ENCODE measurements at places on chromosomes 3 and 15.

GRCh38 chr3:33063651-33064051 lies 33.3 kb downstream of the GLB1 start:
- DNase-seq = no peak

- DNase-seq = peak; percentile 40
Measured at GRCh38 chr3:169103951-169104941, 559.3 kb downstream of the MECOM start.

GRCh38 chr3:113659101-113659541 lies 37.3 kb downstream of the USF3 start:
- no peak for DNase-seq

- DNase-seq = no peak
Measured at GRCh38 chr15:92861742-92862141, 38.4 kb upstream of the CHD2 start.

DNA sequence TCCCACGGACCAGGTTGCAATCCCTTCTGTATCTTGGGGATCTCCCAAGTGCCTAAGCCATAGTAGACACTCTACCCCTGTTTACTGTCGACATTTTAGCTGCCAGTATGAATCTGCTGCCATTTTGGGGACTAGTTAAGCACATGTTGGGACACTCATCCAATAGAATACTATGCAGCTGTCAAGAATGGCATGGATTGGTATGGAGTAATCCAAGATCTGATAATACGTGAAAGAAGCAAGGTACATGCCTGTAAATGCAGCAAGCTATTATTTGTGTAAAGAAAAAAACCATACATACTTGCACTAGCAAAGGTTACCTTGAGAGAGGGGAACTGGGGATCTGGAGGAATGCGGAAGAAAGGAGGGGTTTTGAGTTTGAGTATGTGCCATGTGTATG lies 129.3 kb downstream of the SMAD6 start:
- no peak for DNase-seq

GRCh38 chr15:93312891-93313486 lies 224.0 kb upstream of the RGMA start:
- no peak for DNase-seq

GRCh38 chr3:83655083-83655482 lies 1303.7 kb upstream of the CADM2 start:
- DNase-seq = no peak

- no peak for DNase-seq
Measured at GRCh38 chr3:184927796-184928315, 115.9 kb downstream of the VPS8 start.

DNA sequence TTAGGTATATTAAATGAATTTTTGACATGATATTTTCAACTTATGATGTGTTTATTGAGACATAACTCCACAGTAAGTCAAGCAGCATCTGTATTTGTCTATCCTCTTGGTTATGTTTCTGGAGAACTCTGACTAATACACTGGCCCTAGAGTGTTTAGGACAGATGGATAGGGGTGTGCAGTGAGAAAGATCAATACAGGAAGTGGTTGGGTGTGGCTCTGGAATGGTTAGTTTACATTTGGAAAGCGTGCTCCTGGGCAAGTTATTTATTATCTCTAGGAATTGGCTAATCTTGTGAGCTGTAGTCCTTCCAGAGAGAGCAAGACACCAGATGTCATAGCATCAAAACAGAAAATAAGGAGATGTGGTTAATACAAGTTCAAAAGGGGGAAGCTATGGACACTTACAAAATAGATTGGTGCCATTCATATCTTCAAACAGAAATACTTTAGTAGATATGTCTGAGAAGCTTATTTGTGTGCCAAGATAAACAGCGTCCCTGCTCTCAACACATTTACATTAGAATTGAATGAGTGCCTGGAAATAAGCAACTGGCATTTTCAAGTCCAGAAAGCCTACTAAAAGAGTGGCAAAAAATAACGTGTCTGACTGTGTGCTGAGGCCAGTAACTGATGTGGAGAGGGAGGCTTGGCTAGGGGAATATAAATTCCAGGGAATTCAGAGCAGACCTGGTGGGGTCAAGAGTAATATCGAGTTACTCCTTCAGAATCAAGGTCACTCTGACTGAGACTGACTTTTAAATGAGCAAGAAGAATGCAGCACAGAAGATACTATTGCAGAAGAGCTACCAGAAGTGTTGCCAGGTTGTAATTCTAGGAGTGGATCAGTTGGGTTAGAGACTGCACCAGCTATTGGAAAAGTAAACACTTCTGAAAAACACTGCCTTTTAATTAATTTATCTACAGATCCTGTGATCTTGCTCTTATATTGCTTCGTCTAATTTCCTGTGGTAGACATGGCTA lies 33.4 kb upstream of the PLAAT1 start:
- DNase-seq = no peak

DNA sequence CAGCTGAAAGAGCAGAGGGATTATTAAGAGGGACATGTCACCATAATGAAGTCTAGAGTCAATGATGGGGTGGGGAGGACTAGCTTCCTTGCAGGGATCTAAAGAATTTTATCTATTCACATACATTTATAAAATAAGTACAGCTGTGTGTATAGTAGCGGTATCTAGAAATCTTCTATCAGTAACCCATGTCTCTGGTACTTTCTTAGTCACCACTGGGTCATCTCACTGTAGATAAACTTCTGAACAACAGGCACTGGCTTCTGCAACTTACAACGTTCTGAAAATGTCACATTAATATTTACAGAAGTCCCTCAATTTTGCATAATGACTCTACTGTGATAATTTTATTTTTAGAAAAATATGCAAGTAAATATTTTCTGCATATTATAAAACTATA lies 401.7 kb downstream of the TBC1D5 start:
- DNase-seq = no peak

DNA sequence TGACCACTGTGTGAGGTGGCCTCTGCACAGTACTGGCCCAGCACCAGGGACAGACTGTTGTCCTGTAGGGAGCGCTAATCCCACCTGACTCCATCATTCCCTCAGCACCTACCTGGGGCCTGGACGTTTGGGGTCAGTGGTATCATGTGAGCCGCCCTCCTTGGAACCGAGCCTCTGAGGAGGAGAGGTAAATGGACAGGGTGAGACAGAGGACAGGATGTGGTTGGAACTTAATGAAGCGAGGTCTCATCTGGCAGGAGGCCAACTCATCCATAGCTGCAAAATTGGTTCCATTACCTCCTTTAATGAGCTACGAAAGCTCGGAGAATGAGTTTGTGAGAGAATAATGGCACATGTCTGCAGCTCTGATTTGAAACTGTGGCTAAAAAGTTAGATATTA lies 13.9 kb downstream of the MAPKAPK3 start:
- DNase-seq = no peak

GRCh38 chr3:3499987-3500386 lies 299.2 kb upstream of the LRRN1 start:
- no peak for DNase-seq

GRCh38 chr15:42084465-42085235 lies 9.7 kb downstream of the PLA2G4D start:
- DNase-seq = no peak

GRCh38 chr15:77386626-77387025 lies 33.3 kb downstream of the PEAK1 start:
- DNase-seq = no peak

- DNase-seq = no peak
Measured at GRCh38 chr15:98753726-98754656, 105.7 kb downstream of the IGF1R start.

- DNase-seq = no peak
Measured at GRCh38 chr3:136068708-136069107, 103.2 kb downstream of the PPP2R3A start.

DNA sequence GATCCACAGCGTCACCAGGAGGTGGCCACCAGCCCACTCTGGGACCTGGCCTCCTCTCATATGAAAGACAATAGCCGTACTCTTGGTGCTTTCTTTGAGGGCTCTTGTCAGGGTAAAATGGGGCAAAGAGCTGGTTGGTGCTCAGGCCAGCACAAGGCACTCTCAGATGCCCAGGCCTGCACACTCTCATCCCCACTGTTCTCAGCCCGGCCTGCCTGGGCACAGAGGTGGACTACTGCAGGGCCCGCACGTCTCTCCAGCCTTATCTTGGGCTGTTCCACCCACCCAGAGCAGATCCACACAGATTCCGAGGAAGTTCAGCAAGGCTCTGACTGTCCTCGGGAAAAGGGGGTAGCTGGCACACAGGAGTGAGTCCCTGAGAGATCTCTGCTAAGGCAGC lies 122.8 kb upstream of the PRR20G start:
- DNase-seq = no peak

DNA sequence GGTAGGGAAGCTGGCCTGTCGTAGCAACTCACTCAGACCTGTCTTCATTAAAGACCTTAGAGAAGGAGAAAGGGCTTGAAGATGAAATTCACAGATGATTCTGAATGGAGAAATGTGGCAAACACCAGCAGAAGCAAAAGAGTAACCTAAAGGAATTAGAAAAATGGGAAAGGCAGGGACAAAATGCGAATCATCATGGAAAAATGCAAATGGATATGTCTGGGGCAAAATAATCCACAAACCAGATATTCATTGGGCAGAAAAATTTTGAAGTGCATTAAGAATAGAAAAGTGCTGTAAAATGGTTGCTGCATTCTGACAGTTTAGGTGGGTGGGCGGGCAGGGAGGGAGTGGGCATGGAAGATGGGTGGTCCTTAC lies 156.9 kb upstream of the RASGRP1 start:
- DNase-seq = no peak

DNA sequence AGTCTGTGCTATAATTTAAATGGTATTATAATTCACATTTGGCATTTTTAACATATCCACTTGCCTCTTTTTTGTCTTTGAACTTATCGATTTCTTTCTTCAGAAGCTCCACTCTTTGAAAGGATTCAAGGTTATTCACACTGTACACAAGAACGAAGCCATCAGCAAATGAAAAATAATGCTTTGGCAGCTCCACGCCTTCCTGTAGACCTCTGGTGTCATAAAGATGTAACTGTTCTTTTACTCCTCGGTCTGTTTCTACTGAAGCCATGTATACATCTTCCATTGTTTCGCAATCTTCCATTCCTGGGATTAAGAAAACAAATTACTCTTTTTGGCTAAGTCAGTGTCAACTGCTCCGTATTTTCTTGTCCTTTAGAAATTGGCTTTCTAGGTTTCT lies 16.0 kb downstream of the NKIRAS1 start:
- DNase-seq = no peak

DNA sequence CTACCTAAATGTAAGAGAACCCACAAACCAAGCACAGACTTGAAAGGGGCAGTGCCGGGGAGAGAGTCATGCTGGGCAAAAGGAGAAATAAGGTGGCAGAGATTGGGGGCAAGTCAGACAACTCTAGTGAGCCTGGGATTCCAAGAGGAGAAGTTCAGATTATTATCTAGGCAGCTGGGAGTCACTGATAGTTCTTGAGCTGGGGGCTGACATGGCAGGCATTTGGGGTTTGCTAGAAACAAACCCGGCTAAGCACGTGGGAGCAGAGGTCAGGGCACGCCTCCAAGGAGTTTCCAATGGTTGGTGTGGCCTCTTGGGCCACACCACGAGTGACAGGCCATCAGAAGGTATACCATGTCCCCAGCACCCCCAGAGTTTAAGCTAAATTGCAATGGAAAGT lies 27.6 kb downstream of the SLC6A6 start:
- DNase-seq = no peak

DNA sequence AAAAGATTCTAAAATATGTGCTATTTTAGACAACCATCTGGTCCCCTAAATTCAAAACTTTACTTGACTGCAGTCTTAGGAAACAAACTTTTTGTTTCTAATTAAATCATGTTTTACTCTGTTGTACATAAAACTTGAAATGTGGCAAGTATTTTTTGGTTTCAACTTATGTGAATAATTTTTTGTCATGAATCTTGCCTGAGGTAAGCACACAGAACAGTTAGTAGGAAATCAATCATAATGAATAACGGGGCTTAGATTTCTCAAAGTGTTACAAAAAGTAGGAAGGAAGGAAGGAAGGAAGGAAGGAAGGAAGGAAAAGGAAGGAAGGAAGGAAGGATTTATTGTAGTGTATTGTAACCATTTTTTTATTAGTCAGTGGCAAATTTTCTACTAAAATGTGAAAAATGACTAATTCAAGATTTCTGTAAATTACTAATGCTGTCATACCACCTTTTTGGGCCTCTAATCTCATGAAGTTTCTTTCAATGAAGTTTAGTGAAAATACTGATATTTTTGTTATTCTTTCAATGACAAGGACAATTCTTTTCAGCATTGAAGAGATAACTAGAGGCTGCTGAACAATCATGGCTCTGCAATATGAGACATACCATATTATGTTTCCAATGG lies 1689.2 kb downstream of the OTOL1 start:
- DNase-seq = no peak

DNA sequence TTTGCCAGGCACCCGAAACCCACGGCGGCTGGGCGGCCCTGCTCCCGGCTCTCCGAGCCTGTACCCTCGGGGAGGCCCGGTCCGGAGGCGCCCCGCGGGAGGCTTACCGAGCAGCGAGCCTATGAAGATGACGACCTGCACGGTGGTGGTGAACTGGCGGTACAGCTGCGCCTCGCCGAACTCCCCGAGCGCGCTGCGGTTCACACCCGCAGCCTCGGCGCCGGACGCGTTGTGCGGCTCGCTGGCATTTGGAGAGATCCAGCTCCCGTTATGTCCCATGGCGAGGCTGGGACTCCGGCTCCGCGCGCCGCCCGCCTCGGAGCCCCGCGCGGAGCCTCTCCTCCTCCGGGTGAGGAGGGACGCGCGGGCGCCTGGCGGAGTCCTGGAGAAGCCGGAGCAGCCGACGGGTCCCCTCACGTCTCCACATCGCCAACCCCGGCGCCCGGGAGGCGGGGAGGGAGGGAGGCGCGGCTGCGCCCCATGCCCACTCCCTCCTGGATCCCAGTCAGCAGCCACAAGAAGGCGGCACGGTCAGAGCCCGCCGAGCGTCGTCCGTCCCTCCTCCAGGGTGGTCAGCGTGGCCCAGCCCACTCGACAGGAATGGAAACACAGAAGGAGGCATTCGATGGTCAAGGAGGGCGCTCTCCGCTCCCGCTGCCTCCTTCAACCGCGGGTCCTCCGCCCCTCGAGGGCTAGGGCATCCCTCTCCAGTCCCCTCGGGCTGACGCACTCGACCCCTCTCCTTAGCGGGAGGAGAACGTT lies at the start of gene GPR176:
TSS of gene GPR176 (minus strand) at position 519 of the 762 bp plus-strand sequence. CDS start at position 279, 240 bp downstream.
- no peak for DNase-seq

DNA sequence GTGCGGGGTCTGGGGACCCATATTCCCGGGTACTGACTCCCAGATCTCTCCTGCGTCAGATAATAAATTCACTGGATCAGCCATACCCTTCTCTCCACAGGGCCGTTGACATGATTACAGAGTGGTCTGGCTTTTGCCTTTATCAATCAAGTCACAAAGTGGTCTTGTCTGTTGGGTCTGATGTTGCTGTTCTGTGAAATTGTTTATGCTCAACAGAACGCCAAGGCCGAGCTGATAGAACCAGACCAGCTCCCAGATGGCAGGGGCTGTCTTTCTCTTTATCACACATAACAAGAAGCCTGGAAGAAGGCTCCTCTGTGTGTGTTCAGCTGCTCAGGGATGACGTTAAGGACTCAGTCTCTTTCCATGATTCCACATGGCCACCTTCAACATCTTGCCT lies 751 bp upstream of the DCLK3 start:
- no peak for DNase-seq

GRCh38 chr15:34355241-34355640 lies 11.8 kb downstream of the LPCAT4 start:
- no peak for DNase-seq

- DNase-seq = no peak
Measured at GRCh38 chr15:20341901-20342600, 199.5 kb downstream of the GOLGA6L6 start.
